Progenitor cell of endocrine pancreas (in vitro differentiated cells): ENCODE measurements at places on chromosomes 12 and 14.

DNA sequence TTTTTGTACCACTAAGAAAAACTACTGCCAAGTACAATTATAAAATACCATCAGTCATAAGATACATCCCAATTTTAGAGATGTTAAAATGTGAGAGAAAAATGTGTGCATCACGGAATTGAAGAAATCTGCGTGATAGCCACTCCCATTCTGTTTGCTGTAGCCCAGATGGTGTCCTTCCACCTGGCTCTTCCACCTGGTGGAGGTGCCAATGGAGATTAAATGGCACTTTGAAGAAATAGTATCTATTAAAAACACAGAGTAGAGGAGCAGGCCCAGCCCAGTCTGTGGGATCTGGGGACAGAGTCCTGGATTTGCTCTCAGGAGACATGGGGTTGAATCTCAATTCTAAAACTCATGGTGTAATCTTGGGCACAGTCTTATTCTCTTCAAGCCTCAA, 35.5 kb downstream of the TSPAN11 start:
- DNase-seq = no peak

DNA sequence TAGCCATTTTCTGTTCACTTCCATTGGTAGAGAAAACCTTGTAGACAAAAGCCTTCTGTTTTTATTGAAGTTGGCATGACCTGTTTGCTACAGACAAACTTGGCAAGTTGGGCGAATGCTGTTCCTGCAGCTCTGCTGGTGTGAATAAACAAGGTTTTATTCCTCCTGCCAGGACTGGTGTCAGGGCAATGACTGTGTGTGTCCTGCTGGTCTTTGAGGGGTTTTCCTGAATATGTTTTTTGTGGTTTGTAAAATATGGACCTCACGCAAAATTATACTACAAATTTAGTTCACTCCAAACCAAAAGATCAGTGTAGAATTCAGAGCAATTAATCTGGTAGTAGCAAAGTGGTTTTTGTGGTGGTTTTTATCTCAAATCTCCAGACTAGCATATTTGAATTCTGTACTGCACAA, 140.8 kb downstream of the ERC1 start:
- no peak for DNase-seq

DNA sequence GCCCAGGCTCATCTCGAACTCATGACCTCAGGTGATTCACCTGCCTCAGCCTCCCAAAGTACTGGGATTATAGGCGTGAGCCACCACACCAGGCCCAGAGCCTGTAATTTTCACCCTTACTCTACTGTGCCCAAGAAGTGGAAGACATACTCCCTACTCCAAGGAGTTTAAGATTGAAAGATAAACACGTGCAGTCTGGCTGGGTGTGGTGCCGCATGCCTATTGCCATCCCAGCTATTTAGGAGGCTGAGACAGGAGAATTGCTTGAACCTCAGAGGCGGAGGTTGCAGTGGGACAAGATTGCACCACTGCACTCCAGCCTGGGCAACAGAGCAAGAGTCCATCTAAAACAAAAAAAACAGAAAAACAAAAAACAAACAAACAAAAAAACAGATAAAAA, 90.0 kb downstream of the NINJ2 start:
- no peak for DNase-seq

GRCh38 chr12:96136161-96136560, 58.0 kb upstream of the ELK3 start:
- no peak for DNase-seq

DNA sequence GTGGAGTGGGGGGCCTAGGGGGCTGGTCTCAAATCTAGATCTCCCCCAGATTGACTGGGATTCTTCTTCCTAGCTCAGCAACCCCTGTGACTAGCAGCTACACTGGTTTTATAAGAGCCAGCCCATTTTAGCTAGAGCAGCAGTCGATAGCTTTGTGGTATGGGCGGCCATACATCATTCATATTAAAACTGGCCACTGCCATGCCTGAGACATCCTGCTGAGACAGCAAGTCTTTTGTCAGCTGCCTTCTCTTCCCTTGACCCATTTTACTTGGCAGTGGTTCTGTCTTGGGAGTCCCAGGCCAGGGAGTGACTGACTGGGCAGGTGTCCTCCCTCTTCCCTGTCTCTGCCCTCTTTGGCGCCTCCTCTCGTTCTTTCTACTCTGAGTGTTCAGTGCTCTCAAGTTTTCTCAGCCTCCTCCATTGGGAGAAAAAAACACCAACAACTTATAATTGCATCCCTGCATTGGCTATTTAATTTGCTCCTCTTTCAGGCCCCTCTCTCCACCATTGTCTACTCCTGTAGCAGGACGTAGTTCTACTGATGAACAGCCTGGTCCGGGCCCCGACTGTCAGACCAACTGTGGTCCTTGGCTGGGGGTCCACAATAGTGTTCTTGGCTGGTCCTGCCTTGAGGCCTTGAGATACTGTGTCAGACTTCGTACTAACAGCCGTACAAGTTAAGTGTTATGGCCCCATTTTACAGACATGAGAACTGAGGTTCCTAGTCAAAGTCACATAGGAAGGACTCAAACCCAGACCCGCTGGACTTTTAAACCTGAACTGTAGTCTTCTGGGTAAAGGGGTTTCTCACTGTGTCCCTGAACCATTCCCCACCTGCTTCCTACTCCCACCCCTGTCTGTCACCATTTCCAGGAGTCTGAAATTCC, 18.3 kb upstream of the JDP2 start:
- no peak for DNase-seq

GRCh38 chr14:44846232-44846824, 115.4 kb downstream of the KLHL28 start:
- DNase-seq = no peak

- no peak for DNase-seq
These were observed 221.3 kb downstream of the SLC6A15 start for GRCh38 chr12:84691266-84691665.

DNA sequence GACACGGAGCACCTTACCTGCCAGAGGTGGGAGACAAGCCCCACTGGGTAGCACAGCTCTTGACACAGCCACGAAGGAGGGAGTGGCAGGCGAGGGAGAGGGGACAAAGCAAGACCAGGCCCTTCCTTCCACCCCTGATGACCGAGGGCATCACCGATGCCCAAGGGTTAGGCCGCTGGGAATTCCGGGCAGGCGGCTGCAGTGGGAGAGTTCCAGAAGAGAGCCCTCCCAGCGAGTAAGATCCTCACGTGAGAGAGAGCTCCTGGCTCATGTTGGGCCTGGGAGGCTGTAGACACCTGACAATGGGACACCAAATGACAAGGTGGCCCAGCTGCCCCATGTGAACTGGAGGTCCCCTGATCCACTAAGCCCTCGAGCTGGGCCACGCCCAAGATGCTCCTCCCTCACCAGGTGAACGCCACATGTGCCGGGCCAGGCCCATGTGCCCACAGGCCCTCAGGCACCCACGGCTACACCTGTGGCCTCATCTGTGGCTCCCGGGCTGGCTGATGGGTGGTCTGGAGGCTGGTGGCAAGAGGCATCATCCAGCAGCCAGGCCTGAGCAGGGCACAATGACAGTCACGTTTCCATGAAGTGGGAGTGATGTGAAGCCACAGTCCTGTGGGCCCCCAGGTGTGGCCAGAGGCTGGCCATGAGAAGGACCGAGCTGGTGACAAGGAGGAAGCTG, 32.1 kb upstream of the C14orf180 start:
- DNase-seq = no peak

DNA sequence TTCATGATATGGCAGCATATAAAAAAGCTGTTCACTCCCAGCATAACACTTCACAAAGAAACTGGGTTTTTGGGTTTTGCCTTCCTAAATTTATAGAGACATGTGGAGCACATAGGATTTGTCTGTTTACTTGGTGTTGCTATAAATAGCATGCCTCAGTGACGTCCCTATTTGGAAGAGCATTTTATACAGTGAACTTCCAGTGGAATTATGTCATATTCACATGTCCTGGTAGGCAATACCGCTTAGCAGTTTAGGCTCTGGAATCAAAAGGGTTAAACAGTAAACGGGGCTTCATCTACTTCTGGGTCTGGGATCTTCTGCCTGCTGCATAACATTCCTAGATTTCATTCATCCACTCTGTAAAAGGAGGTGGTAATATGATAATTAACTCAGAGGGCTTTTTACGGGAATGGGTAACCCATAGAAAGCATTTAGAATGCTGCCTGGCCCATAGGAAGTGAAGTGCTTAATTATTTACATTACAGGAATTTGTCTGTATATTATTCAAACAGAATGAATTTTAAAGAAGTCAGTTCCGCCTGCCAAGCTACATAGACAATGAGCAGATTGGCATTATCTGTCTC, 396.1 kb downstream of the TMTC2 start:
- DNase-seq = no peak

GRCh38 chr14:69754487-69754886, 12.5 kb upstream of the SRSF5 start:
- DNase-seq = no peak

DNA sequence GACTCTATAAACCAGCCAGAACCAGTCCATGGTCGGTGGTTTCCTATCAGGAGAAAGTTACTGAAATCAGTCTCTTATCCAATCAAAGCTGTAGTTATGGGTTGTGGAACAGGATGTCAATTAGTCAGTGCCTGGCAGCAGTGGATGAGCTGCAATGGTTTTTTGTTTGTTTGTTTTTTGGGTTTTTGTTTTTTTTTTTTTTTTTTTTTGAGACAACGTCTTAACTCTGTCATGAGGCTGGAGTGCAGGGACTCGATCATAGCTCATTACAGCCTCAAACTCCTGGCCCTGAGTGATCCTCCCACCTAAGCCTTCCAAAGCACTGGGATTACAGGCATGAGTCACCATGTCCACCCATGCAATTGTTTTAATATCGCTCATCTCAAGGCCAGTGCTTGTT, 113.3 kb upstream of the CAND1 start:
- DNase-seq = no peak

GRCh38 chr12:23891115-23891514, 58.4 kb downstream of the SOX5 start:
- no peak for DNase-seq

DNA sequence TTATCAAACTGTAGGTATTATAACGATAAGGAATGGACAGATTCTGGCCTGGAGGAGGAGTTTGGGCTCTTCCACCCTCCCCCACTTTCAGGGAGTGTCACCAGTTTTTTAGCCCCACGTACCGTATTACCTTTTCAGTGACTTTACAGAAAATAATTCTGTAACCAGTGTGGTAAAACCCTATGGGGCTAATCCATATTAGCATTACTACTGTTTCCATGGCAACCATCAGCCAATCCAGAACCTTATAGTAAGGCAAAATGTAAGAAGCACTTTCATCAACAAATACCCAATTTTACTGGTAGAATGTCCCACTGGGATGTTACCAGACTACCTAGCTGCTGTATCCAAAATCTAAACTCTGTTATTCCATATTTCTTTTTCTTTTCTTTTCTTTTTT, 50.7 kb downstream of the BICDL1 start:
- no peak for DNase-seq

GRCh38 chr14:69079188-69079742, 73.7 kb downstream of the DCAF5 start:
- no peak for DNase-seq

DNA sequence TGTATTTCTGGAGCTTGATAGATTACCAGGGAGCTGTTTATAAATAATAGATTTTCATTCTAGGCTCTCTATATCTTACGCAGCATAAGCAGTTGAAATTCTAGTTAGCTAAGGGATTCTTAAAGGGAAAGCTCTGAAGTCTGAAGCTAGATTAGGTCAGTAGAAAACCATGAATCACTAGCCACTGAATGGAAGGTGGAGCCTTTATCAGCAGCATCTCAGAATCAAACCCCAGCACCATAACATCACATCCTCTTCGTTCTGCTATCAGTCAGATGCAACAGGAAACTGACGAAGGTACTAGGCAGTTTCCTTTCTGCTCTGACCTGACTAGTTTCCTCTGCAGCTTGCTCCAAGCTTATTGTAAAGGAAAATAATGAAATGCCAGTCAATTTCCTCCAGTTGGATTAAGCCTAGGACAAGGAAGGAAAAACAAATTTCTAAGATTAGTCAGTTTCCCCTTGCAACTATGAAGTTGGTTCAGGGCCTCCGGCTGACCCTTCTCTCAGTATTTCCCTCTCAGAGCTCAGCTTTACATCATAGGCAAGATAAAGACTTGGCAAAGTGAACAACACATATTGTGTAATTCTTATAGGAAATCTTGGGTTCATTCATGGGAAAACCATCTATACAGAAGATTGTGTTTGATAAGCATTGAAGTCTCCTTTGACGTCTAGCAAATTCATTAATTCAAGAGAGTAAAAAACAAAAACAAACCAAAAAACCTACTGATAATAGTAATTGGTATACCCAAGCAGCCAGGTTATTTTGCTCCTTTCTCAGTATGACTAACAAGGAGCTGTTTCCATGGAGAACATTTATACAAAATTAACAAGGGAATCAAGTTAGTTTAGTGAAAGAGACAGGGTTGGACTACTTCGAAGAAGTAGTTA, 43.4 kb upstream of the CFAP54 start:
- no peak for DNase-seq

DNA sequence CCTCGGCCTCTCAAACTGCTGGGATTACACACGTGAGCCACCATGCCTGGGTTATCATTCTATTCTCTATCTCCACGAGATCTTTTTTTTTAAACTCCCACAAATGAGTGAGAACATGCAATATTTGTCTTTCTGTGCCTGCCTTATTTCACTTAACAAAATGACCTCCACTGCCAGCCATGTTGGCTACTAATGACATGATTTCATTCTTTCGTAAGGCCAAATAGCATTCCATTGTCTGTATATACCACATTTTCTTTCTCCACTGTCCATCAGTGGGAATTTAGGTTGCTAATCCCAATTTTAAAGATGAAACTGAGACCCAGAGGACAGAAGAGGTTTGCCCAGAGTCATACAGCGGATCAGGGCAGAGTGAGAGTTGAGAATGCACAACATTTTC, 10.9 kb upstream of the TRPV4 start:
- no peak for DNase-seq

DNA sequence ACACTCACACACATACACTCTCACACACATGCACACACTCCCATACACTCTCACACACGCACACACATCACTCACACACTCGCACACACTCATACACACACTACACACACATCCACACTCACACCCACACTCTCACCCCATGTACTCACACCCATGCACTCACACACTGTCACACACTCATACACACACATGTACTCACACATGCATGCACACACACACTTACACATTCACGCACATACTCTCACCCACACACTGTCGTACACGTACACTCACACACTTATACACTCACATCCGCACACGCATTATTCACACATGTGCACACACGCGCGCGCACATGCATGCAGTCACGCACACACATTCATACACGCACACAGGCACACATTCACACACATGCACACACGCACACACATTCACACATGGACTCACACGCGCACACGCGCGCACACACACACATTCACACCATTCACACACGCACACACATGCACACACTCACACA, 3.9 kb upstream of the GPR162 start:
- DNase-seq = no peak

GRCh38 chr14:49050822-49051221, 535.4 kb downstream of the RPS29 start:
- no peak for DNase-seq

- DNase-seq = no peak
These were observed 70.7 kb upstream of the TRHDE start for GRCh38 chr12:72201457-72201856.

- no peak for DNase-seq
These were observed 376 bp downstream of the GDF3 start for GRCh38 chr12:7695237-7695560.

- no peak for DNase-seq
These were observed 11.4 kb upstream of the ATP2A2 start for GRCh38 chr12:110269622-110270124.
